ENCODE measurements at places on chromosomes 7 and 10.

DNA sequence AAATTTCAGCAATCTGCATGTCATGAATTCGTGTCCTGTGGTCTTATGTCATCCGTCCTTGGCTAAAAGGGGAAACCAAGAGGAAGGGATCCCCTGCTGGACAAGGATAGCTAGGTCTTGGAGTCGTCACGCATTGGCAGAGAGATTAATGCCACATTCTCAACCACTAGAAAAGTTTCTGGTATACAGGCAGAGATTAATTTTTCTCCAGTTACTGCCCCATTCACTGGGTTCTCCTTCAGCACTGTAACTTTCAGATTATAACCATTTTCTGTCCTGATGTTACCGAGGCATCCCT is 1060.6 kb upstream of the AUTS2 start:
- DNase-seq = no peak

DNA sequence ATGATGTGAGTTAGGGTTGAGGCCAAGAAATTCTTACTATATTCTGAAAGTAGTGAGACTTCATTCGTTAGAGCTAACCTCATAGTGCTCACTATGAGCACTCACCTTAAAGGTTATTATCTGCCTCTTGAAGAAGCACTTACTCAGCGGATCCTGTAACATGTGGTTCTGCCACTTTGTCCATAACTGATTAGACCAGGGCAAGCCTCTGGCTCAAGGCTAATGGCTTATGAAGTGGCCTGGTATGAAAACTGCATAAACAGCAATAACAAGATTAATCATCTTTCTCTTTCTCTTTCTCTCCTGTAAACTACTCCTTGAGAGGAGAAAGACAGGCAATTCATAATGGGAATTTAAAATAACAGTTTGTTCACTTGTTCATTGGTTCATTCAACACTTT is 82.8 kb downstream of the MAPK8 start:
- DNase-seq = no peak

- DNase-seq = no peak
These were observed 27.7 kb upstream of the TM9SF3 start for GRCh38 chr10:96614515-96614914.

DNA sequence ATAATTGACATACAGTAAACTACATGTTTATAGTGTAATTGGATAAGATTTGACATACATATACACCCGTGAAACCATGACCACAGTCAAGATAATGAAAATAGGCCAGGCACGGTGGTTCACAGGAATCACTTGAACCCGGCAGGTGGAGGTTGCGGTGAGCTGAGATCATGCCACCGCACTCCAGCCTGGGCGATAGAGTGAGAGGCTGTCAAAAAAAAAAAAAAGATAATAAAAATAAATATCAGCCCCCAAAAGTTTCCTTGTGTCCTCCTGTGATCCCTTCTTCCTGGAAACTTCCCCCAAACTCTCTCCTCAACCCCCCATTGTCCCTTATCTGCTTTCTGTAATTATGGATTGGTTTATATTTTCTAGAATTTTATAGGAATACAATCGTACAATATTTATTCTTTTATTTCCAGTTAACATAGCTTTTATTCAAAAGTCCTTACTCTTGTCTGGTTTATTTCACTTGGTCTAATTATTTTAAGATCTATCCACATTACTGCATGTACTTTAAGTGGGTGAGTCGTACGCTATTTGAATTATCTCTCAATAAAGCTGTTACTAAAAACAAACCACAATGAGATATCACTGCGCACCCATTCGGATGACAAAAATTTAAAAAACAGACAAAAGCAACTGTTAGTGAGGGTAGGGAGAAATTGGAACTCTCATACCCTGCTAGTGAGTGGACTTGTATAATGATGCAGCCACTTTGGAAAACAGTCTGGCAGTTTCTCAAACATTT is 30.1 kb upstream of the TNPO3 start:
- no peak for DNase-seq

DNA sequence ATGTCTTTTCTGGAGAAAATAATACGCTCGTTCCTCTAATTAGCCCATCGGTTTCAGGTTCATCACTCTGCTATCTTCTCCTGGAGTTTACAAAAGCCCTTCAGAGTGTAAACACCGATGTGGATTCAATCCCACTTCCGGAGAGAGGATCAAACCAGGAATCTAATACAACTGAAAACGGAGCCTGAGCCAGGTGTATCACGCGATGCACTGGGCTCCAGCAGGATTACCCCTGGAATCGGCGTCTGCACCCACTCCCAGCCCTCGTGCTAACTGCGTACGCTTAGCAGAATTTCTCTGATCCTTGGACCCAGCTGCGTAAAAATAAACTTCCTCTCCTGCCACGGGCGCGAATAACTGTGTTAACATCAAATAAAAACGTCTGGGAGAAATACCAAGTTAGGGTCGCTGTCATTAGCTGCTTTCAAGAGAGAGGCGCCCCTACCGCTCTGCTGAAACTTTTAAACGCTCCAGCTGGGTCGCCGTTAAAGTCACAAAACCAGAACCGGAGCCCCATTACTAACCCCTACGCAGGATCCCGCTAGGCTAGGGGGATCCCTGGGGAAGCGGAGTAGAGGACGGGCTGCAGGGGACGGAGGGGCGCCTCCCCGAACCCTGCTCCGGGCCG is 502 bp downstream of the ZNF3 start:
- DNase-seq = no peak

DNA sequence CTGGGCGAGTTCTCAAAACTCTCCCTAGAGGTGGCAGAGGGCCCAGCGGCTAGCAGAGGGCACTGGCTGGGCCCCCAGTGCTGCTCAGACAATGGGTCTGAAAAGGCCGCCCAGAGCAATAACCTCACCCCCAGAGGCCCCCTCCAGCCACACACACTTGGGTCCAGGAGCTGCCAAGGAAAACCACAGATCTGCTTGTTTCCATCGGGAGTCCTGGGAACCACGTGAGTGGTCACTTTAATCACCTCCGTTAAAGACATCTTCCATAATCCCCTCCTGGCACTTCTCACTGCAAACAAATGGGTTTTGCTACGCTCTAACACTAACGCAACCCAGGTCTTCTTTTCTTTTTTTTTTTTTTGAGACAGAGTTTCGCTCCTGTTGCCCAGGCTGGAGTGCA is 30.0 kb downstream of the NUDT1 start:
- DNase-seq = no peak

- DNase-seq = no peak
These were observed 2.6 kb upstream of the NPSR1 start for GRCh38 chr7:34655384-34655783.

GRCh38 chr7:3598854-3599253 is 297.8 kb downstream of the SDK1 start:
- DNase-seq = no peak

- no peak for DNase-seq
These were observed 674 bp downstream of the AMZ1 start for GRCh38 chr7:2688409-2689342.

DNA sequence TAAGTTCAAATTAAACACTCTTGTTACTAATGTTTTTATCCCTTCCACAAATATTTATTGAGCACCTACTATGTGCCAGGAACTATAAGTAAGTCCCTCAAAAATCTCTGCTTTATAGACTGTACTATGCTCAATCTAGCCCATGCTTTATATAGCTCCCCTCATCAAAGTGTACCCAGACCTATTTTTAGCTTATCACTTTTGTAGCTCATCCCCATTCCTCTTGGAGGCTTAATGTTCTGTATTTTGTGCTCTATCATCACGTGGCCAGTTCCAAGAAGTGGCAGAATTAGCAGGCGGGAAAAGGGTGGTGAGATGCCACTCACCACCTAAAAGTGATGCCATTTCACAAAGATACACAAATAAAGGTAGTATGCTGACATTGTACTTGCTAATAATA is 138.1 kb upstream of the BET1 start:
- no peak for DNase-seq

DNA sequence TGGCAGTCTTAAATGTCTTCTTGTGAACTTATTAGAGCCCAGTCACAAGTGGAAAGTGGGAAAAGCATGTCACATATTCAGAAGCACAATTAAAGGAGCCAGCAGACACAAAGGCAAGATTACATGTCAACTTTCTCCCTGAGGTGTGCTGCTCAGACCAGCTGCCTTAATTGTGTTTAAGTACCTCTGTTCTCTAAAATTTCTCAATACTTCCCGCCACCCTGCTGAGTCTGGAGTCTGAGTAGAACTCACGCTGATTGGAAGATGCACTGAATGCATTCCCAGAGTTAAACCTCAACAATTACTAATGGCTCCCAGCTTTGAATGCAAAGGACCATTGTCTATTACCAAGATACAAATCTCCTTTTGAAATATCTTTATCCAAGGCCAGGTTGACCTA is 166.4 kb upstream of the COBL start:
- no peak for DNase-seq

DNA sequence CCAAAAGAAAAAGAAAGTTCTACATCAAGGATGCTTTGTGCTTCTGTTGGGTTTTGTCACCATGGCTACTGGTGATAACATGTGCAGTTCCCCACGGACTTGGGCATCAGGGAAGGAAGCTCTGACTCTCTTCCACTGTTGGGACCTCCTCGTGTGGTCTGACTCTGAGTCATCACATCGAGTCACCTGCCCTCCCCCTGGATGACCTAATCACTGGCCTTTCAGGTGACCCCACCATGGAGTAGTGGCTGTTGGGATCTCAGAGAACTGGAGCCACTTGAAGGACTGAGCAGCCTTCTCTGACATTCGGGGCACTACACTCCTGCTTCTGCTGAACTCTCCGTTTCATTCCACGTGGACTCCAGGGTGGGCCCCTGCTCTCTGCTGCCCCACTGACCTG is 60.8 kb upstream of the DOCK1 start:
- no peak for DNase-seq

DNA sequence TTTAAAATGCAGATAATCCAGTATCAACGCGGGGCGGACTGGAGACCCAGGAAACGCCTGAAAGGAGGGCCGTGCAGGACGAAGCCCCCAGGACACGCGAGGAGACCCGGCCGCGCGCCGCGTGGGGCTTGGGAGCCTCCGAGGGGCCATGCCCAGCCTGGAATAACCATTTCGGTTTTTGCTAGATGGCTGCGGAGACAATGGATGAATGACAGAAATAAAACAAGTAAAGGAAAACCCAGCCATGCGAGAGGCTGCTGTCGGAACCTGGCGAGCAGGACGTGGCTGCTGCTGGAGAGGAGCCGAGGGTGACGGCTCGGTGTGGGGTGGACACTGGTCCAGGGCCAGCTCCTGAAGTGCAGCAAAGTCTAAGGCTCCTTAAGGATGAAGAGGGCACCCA is 227.2 kb upstream of the ADARB2 start:
- no peak for DNase-seq

DNA sequence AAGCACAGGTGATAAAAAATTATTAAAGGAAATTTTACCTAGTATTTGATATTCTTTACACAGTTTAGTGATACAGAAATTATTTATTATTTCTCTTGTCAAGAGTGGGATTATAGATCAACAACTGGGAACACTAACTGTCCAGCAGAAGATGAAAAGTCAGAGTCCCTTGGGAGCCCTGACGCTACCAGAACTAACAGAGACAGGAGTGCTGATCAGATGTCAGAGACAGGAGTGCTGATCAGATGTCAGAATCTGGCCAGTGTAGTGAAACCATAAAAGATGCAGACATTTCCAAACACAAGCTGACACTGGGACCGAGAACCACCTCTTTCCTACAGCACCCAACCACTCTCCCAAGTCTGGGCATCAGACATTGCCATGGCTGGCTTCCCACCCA is 828.2 kb downstream of the TNS3 start:
- no peak for DNase-seq

GRCh38 chr7:23196306-23196705 is 14.5 kb downstream of the NUP42 start:
- no peak for DNase-seq

- DNase-seq = no peak
These were observed 154.4 kb downstream of the JAZF1 start for GRCh38 chr7:28026237-28026636.

GRCh38 chr7:54883576-54883975 is 124.6 kb upstream of the SEC61G start:
- DNase-seq = no peak

GRCh38 chr10:44878706-44879530 is 32.2 kb upstream of the TMEM72 start:
- peak; percentile 90 for DNase-seq

GRCh38 chr10:74000892-74001669 is 3.2 kb downstream of the VCL start:
- DNase-seq = no peak

DNA sequence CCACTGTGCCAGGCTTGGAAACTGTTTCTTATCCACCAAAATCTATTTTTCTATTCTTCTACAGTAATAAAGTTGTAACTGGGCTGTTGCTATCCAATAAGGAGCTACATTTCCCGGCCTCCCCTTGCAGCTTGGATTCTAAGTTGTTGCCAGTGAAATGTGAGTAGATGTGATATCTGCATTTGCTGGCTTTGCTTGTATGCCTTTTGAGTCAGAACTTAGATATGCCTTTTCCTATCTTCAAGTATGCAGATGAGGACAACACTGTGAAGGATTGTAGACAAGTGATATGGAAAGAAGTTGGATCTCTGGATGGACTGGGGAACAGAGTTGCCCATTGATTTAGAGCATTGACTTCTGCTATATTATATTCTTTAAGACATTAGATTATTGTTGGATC is 236.9 kb downstream of the REEP3 start:
- no peak for DNase-seq

DNA sequence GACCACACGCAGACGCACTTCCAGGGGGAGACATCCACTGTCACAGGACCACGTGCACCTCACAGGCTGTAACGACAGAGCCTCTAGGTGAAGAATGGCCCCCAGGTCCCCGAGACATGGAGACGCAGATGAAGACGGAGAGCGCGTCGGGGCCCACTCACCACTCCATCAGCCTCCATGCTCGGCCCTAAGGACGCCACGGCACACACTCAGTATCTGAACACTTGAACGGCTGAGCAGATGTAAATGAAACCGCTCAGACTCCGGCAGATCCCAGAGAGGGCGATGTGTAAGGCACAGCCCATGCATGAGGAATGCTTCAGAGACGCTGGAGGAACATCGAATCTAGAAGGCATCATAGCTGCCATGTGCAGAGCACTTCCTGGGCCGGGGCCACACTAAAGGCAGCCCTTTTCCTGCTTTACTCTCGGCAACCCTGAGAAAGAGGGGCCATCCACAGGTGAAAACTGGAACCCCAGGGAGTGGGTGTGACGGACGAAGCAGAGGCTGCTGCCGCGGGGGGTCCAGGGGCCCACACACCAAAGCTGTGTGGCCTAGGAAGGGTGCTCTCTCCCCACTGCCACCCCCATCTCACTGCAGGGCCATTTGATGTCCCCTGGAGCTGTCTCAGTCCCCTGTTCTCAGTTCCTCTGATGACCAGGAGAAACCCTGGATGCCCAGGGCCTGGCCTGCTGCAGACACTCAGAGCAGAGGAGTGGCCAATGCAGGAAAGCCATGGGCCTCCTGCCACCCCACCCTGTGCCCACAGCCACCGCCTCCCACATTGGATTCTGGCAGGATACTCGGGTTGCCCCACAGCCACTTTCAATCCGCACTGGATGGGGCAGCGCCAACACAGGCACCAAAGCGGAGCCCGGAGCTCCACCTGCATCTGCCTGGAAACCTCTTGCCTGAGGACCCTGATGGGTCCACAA is 253.8 kb downstream of the MAD1L1 start:
- no peak for DNase-seq

- no peak for DNase-seq
These were observed 123.1 kb upstream of the INHBA start for GRCh38 chr7:41825927-41826480.

- DNase-seq = no peak
These were observed 23.1 kb downstream of the ZCCHC24 start for GRCh38 chr10:79422178-79422892.

GRCh38 chr7:136303162-136303561 is 326.0 kb upstream of the MTPN start:
- no peak for DNase-seq

- DNase-seq = no peak
These were observed 112.5 kb upstream of the PRSS1 start for GRCh38 chr7:142636751-142637150.
